ENCODE measurements at places on chromosomes 2 and 18.
A peak's percentile ranks its signal among the peaks of the same experiment; 100 is the strongest.

GRCh38 chr2:220981926-220982325 is 590.2 kb downstream of the EPHA4 start:
- no peak for DNase-seq

- no peak for DNase-seq
Measured at GRCh38 chr2:238866656-238867277, 18.9 kb downstream of the TWIST2 start.

GRCh38 chr2:170218456-170218855 is 40.5 kb downstream of the MYO3B start:
- no peak for DNase-seq

DNA sequence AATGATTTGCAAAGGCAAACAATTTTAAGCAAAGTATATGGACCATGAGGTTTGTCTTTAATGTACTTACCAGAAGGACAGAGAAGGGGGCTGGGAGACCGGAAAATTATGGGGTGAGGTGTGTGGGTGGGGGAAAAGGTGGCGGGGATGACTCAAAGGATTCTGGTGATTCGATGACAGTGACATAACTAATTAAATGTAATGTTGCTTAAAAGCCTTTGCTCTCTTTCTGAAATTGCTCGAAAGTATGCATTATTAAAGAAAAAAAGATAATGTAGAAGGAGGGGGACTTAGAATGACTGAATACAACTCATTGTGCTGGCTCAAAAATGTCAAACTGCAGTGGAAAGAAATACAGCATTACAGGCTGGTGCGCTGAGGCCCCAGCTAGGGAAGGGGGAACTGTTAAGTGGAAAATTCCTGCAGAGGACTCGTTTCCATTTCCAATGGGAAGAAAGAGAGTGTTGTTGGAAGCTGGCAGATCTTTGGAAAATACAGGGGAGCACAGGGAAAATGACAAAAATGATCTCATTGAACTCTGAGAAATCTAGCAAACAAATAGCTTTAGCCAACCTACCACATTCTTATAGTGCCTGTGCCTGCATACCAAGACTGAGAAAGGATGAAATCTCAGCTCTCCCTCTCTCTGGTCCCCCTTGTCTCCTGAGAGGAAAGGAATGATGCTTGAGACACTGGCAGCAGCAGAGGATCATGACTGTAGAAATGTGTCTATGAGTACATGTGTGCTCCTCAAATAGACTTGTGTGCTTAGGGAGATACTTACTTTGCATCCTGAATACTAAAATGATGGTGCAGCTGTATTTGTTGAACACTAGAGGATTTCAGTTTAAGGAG is 632.4 kb downstream of the NYAP2 start:
- DNase-seq = peak; percentile 17

DNA sequence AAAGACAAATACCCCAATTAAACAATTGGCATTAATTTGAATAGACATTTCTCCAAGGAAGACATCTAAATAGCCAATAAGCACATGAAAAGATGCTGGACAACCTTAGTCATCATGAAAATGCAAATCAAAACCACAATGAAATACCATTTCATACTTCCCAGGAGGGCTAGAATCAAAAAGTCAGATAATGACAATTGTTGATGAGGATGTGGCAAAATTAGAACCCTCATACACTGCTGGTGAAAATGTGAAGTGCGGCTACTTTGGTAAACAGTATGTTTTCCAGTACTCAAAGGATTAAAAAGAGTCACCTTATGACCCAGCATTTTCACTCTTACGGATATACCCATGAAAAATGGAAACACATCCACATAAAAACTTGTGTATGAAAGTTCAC is 91.6 kb downstream of the FIGN start:
- DNase-seq = no peak

GRCh38 chr2:45606796-45607195 is 4.3 kb downstream of the SRBD1 start:
- DNase-seq = no peak

DNA sequence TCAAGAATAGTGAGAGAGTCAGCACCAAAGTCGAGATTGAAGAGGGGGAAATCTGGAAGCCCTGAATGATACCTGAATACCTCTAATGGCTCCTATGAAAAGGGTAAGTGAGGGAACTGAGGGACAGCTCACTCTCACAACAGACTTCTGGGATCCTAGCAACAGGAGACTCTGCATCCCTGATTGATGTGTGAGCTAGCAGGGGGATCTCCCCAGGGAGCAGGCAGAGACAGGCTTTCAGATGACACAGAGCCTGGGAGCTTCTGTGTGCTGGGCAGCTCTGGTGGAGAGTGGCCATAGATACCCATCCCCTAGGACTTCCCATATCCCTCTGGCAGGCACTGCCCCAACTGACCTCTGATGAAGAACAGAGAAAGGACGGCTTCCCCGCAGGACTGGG is 206.2 kb downstream of the EXOC6B start:
- DNase-seq = no peak

- peak; percentile 84 for DNase-seq
Measured at GRCh38 chr2:38581193-38582147, 21.3 kb downstream of the HNRNPLL start.

Data from midbrain (tissue), 1 donor.